ENCODE measurements at places on chromosomes 2 and 18. TPM values are rescaled to one million over a fixed set of nuclear protein-coding genes. Genes with fewer than 3 reads are reported as not detected.

DNA sequence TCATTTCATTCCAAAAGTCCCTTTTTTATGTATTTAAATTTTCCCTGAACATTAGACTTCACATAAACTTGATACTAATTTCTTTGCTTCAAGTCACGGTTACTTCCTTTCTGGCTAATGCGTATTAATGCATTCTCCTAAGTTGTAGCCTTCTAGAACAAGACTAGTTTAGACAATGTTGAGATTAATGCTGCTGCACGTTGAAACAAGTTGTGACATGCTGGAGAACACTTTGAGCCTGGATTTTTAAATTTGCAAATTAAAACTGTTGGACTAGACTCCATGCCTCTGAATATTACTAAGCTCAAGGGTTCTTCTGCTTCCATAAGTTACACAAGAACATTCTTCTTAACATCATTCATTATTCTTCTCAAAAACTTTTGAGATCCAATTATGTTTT is 29.1 kb downstream of the ID2 start:
- no peak for DNase-seq

GRCh38 chr18:9987345-9987744 is 73.5 kb downstream of the VAPA start:
- DNase-seq = no peak

The CCL20 gene
- polyA plus RNA-seq = 9.7 TPM

The SERPINB10 gene
- 0.07 TPM for polyA plus RNA-seq

The ARL6IP6 gene
- polyA plus RNA-seq = 5.7 TPM

The SCN7A gene
- not detected for polyA plus RNA-seq

The AOX1 gene
- 27.3 TPM for polyA plus RNA-seq

The CCDC85A gene
- not detected for polyA plus RNA-seq
